ENCODE measurements at places on chromosomes 16 and 17.

DNA sequence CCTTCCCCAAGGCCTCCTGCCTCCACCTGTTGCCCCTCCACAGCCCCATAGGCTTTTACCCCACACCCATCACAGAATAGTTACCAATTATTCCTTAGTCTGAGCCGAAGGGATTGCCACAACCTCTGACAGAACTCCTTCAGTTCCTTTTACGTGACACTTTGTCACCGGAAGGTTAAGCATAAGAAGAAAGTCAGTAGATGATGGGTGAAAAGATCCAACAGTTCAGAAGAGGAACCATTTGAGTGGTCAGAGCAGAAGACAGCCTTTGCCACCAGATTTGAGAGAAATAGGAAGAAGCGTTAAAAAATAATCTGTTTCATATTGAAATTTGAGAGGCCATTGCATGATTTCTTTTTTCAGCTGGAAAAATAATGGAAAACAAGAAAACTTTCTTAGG lies 1.2 kb downstream of the SRR start:
- no peak for DNase-seq

DNA sequence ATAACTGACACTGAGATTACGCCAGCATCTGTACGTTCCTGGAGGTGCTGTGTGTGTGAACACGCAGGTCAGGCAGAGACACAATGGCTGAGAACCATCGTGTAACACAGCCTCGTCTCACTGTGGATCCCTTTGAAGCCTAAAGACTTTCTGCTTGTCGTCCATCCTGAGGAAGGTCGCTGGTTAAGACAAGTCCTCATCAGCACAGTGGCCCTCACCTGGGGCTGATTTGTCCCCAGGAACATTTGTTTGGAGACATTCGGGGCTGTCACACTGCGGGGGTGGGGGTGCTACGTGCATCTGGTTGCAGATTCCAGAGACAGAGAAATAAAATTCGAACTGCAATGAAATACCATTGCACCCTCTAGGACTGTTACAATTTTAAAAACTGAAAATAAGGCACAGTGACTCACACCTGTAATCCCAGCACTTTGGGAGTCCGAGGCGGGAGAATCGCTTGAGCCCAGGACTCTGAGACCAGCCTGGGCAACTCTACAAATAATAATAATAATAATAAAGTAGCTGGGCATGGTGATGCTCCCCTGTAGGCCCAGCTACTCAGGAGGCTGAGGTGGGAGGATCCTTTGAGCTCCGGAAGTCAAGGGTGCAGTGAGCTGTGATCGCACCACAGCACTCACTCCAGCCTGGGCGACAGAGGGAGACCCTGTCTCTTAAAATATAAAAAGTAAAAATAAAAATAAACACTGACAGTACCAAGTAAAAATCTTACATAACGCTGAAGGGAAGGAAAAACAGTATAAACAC lies 112.0 kb upstream of the METRNL start:
- no peak for DNase-seq

DNA sequence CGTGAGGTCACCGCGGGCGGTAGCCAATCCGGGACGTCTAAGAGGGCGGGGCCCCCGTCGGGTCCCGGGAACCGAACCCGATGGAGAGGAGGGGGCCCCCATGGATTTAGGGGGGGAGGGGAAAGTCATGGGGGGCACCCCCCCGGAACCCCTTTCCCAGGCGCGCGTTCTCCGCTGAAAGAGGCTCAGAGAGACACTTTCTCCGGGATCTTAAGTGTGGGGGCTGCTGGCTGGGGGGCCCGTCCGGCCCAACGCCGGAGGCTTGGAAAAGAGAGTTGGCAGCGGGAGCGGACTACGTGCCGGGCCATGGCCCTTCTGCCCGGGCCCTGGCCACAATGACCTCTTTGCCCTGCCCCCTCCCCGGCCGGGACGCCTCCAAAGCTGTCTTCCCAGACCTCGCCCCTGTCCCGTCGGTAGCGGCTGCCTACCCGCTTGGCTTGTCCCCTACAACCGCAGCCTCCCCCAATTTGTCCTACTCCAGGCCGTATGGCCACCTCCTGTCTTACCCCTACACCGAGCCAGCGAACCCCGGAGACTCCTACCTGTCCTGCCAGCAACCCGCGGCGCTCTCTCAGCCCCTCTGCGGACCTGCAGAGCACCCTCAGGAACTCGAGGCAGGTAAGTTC lies at the start of gene DLX4:
DLX4 (plus strand) TSS at position 57 of the 626 bp plus-strand sequence; CDS start at position 336, 279 bp downstream.
- peak; percentile 94 for DNase-seq

GRCh38 chr16:15880434-15881308 lies 7.7 kb downstream of the CEP20 start:
- DNase-seq, result no peak

DNA sequence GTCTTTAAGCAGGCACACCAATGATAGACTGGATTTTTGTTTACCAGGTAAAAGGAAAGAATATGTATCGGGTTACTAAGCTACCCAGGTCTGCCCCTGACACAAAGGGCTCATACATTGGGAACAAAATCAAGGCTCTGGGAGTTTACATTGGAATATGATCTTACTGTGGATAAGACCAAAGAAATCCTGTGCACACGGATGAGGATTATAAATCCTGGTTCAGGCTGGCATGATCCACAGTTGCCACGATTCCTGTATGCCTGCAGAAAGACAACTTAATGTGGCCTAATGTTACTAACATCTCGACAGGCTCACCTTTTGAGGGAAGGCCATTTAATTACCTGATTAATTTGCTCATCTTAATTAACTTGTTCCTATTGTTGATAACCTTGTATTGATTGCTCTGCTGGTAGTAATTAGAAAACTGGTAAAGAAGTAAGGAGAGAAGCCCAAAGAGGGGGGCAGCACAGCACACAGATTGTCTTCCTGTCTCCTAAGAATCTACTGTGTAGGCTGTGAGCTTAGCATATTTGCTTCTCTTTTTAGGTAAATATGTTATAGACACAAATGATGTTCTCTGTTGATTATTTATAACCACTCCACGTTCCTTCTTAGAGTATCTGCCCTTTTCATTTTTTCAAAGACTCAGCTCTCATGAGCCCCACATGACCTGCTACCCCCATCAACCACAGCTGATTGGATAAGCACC lies 51.0 kb upstream of the TOX3 start:
- no peak for DNase-seq

- no peak for DNase-seq
These were observed 49.0 kb downstream of the STAT3 start for GRCh38 chr17:42339221-42339620.

DNA sequence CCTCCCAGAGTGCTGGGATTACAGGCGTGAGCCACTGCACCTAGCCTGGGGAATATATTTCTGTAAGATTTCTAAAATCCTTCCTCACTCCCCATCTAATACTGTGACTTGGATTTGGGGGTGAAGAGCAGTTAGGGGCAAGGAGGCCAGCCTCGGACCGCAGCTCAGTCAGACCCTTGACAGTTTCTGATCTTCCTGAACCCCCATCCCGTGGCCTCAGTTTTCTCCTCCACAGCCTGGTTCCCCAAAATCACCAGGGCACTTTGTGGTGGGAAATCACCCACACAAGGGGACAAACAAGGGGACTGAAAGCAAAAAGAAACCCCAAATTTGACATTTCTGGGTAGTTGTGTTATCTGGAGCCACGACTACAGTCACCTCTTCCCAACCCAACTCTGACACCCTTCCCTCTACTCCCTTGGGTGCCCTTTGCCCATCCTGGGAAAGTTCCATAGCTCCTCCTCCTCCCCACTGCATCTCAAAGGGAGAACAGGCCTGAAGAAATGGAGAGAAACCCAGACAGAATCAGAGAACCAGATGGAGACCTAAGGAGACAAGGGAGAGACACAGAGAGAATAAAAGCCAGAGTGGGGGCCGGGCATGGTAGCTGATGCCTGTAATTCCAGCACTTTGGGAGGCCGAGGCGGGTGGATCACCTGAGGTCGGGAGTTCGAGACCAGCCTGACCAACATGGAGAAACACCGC lies 2.8 kb upstream of the STAT5A start:
- no peak for DNase-seq

- DNase-seq, result no peak
These were observed 142.8 kb upstream of the FOXF1 start for GRCh38 chr16:86367291-86368072.

DNA sequence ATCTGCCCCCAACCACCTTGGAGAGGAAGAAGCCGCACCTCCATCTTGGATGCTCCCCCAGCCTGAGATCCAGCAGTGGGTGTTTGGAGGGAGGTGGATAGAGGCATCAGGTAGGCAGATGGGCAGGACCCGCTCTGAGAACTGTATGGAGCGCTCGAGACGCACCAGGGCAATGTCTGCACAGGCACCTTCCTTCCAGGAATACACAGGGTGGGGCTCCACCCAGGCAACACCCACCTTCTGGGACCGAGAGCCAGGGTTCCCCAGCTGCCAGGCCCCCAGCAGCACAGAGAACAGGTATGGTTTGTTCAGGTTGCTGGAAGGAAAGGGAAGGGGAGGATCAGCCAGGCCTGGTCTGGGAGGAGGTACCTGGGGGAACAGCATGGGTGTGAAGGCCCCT lies 2.4 kb downstream of the PRSS22 start:
- no peak for DNase-seq

DNA sequence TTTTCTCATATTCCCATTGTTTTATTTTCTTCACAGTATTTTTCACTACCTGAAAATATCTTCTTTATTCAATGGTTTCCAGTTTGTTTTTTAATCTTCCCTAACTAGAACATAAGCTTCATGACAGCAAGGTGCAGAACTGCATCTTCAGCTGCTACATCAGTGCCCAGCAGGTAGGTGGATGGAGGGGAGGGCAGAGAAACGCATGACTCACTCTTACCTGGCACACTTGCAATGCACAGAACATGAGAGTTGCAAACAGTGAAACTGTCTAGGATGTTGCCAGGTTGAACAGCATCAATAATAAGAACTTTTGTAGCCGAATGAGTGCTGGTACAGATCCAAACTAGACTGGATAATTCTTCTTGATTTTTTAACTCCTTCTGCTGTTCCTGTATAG lies 127.1 kb downstream of the SPAG9 start:
- DNase-seq, result no peak

- no peak for DNase-seq
These were observed 44.2 kb downstream of the LYRM9 start for GRCh38 chr17:27848931-27849330.

DNA sequence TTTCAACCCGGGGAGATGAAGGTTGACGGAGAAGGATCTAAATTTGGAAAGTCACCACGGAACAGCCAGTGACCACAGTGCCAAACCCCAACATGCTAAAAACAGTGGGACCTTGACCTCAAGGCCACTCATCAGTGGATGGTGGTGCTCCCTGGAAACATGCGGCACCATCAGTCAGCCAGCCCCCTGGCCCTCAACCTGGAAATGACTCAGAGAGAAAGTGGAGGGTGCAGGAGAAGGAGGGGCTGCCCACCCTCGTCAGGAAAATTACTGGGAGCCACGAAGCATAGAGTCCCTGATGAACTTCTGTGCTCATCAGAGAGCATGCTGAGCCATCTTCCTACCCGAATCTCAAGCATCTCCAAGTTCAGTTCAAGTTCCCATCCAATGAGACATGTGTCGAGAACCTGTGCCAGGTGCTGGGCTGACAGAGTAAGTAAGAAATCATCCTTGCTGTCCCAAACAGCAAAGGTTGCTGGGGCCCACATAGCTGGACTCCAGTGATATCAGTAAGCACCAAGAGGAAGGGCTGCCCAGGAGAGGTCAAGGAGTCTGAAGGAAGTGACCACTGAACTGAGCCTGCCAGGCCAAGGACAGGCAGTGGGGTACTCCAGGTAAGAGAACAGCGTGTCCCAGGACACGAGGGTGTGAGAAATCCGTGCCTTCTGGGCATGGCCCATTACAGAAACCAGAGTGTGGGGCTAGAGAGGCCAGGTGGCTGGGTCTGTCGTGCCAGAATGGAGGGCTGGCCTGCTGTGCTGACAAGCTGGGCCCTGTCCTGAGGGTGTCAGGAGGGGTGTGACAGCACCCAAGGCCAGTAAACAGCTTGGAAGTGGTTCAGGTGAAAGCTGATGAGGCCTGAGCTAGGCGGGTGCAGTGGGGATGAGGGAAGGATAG lies 5.2 kb downstream of the PECAM1 start:
- peak; percentile 91 for DNase-seq

DNA sequence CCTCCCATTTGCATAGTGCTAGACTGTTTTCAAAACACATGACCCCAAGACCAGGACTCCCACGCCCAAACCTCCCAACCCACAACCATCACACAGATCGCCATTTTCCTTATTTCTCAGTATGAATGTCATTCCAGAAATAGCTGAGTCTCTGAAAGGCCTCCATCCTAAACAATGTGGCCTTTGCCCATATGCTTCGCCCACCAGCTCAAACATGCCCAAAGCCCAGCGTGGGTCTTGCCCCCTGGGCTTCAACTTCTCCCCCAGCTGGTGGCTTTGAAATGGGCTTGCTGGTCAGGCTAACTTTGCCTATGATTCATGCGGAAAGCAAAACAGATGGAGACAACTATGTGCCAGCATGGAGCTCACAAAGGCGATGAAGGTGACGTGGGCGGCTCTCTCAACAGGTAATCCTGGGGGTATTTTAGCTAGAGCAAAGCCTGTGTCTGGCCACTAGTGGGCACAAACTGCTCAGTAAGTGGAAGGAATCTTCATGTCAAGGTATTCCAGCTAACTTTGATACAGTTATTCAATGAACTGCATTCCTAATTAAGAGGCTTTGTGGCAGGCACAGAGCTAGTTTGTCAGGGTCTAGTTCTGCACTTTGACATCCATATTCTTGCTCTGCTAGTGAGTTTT lies 17.1 kb downstream of the PMP22 start:
- no peak for DNase-seq

DNA sequence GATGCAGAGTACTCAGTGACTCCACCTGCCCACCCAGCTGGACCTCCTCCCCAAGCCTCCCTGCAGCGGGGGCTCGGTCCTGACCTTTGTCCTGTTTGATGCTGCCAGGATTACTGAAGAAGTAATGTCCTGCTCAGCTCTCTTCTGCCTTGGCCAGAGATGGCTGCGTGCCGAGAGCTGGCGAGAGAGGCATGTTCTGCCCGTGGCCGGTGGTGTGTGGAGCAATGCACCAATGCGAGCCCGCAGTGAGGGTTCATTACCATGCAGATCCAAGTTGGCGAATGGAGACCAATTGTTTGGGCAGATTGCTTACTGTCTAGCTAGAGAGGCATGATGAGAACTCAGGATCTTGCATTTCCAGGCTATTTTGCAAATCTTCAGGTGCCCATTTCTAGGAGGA lies 248.9 kb downstream of the ENGASE start:
- no peak for DNase-seq

DNA sequence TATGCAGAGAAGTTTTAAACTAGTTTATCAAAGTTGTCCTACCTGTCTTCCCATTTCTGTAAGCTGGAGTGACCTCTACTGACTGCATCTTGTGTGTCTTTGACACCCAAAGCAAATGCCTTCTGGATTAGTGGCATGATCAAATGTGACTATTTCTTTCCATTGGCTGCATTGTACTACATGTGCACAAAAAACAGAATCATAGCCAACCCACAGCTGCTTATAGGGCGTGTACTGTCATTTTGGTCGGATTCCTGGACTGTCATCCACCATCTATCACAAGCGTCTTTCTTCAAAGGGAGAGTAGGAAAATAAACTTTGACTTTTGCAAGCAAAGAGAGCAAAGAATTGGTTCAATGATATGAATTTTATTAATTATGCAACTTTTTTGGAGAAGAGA lies 310.6 kb downstream of the MAP2K6 start:
- DNase-seq, result no peak

GRCh38 chr17:34118564-34118963 lies 136.5 kb upstream of the CCL2 start:
- DNase-seq, result no peak

- no peak for DNase-seq
These were observed 22.7 kb upstream of the CYTH1 start for GRCh38 chr17:78804777-78805176.
